ENCODE measurements at places on chromosomes 16 and 17. TPM values are rescaled to one million over a fixed set of nuclear protein-coding genes. Genes with fewer than 3 reads are reported as not detected.

DNA sequence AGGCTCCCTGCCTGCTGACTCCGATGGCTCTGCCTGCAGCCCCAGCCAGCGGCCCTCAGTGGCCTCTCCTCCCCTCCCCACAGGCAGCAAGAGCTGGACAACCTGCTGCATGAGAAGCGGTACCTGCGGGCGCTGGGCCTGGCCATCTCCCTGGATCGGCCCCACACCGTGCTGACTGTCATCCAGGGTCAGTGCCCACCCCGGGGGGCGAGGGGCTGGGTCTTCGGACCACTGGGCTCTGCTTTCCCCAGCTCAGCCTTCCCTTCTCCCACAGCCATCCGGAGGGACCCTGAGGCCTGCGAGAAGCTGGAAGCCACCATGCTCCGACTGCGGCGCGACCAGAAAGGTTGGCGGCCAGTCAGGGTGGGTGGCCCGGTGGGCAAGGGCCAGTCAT, 3.4 kb downstream of the NOXO1 start:
- no peak for DNase-seq

GRCh38 chr17:43901861-43902589, 5.3 kb downstream of the MPP2 start:
- no peak for DNase-seq

GRCh38 chr17:1160591-1161390, 19.0 kb downstream of the ABR start:
- DNase-seq: no peak

DNA sequence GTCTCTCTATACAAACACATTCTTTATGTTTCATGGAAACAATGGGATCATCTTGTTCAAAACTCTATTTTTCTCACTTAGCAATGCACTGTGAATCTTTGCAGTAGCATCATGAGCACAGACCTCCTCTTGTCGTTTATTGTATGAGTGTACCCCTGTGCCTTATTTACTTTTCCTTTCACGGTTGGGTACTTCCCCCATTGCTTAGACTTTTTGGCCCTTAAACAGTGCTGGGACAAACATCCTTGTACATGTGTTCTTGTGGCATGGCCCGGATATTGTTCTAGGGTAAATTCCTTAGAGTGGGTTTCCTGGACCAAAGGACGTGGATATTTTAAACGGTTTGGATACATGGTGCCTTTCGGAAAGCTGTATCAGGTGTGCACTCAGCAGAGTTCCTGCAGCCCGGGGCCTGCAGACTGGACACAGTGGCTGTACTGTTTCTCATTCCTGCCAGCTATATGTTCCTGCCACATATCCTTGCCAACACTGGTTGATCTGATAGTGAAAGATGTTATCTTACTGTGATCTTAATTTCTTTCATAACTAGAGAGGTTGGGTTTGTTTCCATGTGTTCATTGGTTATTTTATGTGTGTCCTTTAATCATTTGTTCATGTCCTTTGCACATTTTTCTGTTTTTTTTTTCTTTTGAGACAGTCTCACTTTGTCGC, 111.1 kb downstream of the OR1D5 start:
- DNase-seq: no peak

DNA sequence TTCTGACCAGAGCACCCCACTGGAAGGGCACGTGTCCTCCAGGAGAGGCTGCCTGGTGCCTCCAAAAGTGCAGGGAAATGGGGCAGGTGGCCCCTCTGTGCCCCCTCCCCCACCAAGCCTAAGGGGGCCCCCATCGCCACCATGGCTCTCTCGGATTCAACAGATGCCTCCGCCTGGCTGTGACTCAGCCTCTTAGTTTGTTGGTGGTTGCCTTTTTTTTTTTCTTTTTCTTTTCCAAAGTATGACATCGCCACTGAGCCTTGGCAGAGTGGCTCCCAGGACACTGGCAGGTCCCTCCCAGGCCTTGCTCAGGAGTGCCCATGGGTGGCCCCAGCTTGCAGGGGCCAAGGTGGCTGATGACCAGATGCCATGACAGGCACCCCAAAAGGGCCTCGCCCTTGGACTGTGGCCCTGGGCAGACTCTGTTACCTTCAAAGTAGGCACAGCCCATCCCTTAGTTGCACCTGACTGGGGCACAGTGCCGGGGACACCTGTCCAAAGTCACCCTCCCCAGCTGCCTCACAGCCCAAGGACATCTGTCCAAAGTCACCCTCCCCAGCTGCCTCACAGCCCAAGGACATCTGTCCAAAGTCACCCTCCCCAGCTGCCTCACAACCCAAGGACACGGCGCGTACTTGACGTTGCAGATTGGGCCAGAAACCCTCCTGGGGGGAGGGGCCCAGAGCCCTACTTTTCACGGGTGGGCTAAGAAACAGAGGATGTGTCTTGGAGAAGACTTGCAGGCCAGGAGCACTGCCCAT, 29.6 kb downstream of the NPTX1 start:
- DNase-seq: no peak

- no peak for DNase-seq
Measured at GRCh38 chr17:72397687-72398086, 276.9 kb downstream of the SOX9 start.

- DNase-seq: no peak
Measured at GRCh38 chr17:28956112-28956511, 4.8 kb upstream of the PHF12 start.

DNA sequence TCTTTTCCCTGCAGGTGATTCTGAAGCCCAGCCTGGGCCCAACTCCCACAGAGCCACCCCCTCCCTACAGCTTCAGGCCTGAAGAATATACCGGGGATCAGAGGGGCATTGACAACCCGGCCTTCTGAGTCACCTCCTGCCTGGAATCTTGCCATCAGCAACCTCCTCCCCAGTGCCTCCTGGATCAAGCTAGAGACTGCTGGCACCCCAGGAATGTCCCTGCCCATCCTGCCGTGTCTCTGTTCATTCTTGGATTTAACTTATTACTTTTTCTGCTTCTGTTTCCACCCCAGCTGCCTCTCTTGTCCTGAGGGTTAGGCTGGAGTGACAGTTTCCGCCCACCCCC, 4.9 kb downstream of the TMEM92 start:
- DNase-seq: no peak

- DNase-seq: no peak
Measured at GRCh38 chr16:50334106-50334975, 34.4 kb downstream of the BRD7 start.

- no peak for DNase-seq
Measured at GRCh38 chr17:42392692-42393415, 4.6 kb upstream of the STAT3 start.

- DNase-seq: no peak
Measured at GRCh38 chr17:30238387-30239088, 3.0 kb upstream of the SLC6A4 start.

GRCh38 chr17:38725066-38725465, 5.1 kb upstream of the CISD3 start:
- no peak for DNase-seq

- no peak for DNase-seq
Measured at GRCh38 chr17:68301438-68301959, 10.2 kb downstream of the ARSG start.

DNA sequence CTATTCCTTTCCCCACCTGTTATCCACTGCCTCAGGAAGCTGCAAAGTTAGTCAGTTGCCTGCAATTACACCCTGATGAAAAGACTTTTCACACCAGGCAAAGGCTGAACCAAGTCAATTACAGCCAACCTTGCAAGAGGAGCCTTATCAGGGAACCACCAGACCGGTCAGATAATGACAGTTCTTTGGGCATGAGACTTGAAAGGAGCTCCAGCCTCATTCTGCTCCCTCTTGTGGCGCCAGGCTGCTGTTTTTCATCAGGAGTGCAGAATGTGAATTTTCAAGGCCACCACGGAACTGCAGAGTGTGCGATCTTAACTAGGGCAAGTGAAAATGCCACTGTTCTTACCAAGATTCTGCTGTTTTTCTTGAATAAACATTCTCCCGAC, 22.5 kb downstream of the DNAI2 start:
- DNase-seq: no peak

- DNase-seq: no peak
Measured at GRCh38 chr17:42751628-42752027, 6.8 kb upstream of the EZH1 start.

DNA sequence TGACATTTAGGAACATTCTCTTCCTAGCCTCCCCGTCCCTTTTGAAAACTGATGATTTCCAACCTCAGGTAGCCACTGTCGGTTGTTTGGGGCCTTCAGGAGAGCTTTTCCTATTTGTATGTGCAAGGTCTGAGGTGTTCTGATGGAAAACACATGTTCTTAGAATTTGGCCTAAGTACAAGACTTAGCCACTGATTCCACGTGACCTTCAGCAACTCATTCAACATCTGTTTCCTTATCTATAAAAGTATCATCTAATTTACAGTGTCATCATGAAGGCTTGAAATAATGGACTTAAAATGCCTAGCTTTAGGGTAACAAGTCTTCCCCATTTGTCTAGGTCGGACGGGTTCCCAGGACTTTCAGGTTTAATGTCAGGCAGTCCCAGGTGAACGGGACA, 259.3 kb downstream of the SOX9 start:
- no peak for DNase-seq

HP gene
- total RNA-seq: 47,876 TPM

HSD3B7 gene
- total RNA-seq: 71.5 TPM

AXIN2 gene
- total RNA-seq: 3.6 TPM

ALOXE3 gene
- total RNA-seq: not detected

KRT9 gene
- total RNA-seq: not detected

CTF1 gene
- total RNA-seq: 0.58 TPM

TEX14 gene
- total RNA-seq: 0.05 TPM

MT1F gene
- 763 TPM for total RNA-seq

Data from left lobe of liver (tissue), 2 donors.